ENCODE measurements at places on chromosomes 3 and 15.

GRCh38 chr15:32831485-32831884, 113.7 kb downstream of the GREM1 start:
- no peak for DNase-seq

GRCh38 chr15:85004550-85004949, 22.9 kb downstream of the PDE8A start:
- no peak for DNase-seq

DNA sequence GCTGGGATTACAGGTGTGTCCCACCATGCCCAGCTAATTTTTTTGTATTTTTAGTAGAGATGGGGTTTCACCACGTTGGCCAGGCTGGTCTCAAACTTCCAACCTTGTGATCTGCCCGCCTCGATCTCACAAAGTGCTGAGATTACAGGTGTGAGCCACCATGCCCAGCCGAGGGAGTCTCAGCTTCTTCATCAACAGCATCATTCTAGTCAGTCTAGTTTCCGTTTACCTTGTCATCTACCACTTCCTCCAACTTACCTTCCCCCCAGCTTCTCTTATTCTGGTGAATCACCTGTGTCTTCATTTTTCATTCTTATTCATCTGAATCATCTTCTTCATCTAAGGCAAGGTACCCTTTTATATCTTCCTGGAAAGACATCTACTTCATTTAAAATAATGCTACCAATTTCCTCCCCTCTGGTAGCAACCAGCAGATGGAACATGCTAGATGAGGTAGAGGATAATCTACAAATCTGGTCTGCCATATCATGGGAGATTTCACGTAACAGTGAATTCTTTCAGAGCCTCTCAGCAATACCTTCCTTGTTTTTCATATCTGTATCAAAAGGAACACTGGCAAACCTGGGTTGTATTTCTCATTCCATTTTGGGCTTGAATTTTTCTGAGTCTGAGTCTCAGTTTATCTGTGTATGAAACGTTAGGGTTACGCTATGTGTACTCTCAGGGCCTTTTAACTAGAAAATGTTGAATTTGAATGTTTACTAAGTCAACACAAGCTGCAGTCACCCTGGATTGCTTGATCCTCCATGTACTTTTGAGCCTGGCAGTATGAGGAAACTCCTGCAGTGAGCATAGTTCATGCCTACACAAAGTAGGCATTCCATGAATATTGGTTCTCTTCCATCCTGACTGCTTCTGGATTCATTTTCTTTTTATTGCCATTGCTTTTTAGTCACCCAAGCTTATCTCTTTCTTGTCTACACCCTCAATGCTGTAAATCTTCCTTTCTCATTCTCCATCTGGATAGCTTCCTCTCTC, 16.8 kb downstream of the LPP start:
- DNase-seq = peak; percentile 58

GRCh38 chr15:87877114-87877810, 379.3 kb downstream of the NTRK3 start:
- DNase-seq = no peak

- no peak for DNase-seq
Measured at GRCh38 chr15:98276018-98276417, 315.5 kb downstream of the ARRDC4 start.

GRCh38 chr3:15303728-15304127, 28.7 kb downstream of the SH3BP5 start:
- DNase-seq = no peak

GRCh38 chr15:70586241-70586640, 177.1 kb downstream of the UACA start:
- DNase-seq = no peak

GRCh38 chr3:149581248-149581647, 76.6 kb downstream of the WWTR1 start:
- no peak for DNase-seq

- DNase-seq = no peak
Measured at GRCh38 chr3:128498901-128499530, 6.0 kb upstream of the GATA2 start.

GRCh38 chr3:140094487-140094886, 159.5 kb downstream of the CLSTN2 start:
- DNase-seq = no peak

DNA sequence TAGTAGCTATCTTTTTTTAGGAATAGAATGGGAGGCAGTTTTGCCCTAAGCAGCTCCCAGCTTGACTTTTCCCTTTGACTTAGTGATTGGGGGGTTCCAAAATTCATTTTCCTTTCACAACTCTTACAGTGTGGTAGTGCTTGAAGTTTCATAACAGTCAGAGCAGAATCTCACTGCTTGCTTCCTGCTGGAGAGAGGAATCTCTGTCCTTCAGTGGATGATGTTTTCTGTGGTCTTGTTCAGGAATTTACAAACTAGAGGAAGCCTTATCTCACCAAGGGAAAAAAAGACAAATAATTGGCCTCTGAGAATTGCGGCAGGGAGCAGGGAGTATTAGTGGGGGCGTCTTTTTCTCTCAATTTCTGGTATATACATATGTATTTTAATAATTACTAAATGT, 326.6 kb upstream of the C2CD4B start:
- no peak for DNase-seq

DNA sequence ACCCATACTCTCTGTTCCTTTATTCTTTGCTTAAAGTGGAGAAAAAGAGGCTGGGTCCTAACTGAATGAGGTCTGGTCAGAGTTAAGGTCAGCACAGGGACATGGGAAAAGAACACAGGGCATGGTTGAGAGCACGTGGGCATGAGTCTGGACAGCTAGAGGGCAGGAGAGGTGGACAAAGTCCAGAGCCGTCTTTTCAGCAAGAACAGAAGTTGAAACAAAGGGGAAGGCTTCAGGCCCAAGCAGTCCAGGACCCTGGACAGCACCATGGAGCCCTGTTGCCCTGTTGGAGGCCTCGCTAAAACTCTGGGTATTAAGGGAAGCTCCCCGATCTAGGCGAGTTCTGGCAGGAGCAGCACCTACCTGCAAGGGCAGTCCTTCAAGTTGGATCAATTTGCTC, 50.7 kb downstream of the XYLB start:
- DNase-seq = no peak

GRCh38 chr15:52617026-52617425, 48.2 kb upstream of the ARPP19 start:
- DNase-seq = no peak

- no peak for DNase-seq
Measured at GRCh38 chr3:37984051-37984450, 6.5 kb upstream of the VILL start.

DNA sequence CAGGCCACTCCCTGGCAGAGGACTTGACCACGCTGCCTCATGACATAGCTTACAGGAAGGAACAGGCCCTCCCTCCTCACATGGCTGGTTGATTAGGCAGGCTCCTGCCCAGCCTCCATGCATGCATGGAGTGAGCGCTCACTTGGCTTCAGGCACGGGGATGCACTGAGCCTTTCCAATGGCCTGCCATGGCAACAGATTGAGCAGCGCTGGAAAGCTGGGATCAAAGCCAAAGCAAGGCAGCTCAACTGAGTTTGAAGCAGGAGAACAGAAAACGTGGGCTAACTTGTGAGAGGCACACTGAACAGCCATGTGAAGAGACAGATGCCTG, 5.9 kb upstream of the GRAMD2A start:
- no peak for DNase-seq

- no peak for DNase-seq
Measured at GRCh38 chr15:42143866-42144625, 12.4 kb downstream of the PLA2G4F start.

DNA sequence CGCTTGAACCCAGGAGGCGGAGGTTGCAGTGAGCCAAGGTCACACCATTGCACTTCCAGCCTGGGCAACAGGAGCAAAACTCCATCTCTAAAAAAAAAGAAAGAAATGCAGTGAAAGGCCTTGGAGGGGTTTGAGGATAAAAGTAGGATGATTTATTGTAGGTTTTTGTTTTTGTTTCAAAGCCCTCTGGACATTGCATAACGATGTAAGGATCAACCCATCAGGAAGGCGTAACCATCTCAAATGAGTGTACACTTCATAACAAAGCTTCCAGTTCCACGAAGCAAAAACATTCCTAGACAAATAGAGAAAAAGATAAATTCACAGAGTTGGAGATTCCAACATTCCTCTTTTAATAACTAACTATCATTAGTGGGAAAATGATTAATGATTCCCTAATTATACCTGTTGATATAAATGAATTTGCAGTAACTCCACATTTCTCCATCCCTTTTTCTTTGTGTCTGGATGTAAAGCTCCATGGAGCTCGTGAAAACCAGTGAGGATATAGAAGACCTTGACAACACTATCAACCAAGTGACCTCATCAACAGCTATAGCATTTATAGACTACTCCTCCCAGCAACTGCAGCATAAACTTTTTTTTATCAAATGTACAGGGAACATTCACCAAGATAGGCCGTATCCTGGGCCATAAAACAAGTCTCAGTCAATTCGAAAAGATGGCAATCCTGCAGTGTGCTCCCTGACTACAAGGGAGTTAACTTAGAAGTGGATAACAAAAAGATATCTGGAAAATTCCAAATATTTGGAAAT, 48.7 kb upstream of the PPP4R2 start:
- DNase-seq = no peak

DNA sequence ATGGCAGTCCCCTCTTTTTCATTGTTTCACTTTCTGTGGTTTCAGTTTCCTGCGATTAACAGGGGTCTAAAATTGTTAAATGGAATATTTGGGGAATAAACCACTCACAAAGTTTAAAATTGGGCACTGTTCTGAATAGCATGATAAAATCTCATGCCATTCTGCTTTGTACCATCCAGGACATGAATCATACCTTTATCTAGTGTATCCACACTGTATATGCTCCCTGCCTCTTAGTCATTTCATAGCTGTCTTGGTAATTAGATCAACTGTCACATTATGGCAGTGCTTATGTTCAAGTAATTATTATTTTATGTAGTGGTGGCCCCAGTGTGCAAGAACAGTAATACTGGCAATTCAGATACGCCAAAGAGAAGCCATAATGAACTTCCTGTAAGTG, 734.5 kb downstream of the ZPLD1 start:
- no peak for DNase-seq

DNA sequence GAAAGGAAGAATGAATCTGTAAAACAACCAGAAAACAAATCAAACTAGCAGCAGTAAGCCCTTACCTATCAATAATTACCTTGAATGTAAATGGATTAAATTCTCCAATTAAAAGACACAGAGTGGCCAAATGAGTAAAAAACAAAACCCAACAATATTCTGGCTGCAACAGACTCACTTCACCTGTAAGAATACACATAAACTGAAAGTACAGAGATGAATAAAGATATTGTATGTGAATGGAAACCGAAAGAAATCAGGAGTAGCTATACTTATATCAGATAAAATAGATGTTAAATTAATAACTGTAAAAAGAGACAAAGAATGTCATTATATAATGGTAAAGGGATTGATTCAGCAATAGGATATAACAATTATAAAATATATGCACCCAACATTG, 514.5 kb upstream of the DPPA4 start:
- no peak for DNase-seq

GRCh38 chr3:78348664-78349063, 1308.8 kb downstream of the ROBO2 start:
- DNase-seq = no peak

GRCh38 chr3:195268576-195269309, 2.2 kb downstream of the XXYLT1 start:
- no peak for DNase-seq

GRCh38 chr15:64503197-64503596, 42.8 kb downstream of the ZNF609 start:
- peak; percentile 21 for DNase-seq

DNA sequence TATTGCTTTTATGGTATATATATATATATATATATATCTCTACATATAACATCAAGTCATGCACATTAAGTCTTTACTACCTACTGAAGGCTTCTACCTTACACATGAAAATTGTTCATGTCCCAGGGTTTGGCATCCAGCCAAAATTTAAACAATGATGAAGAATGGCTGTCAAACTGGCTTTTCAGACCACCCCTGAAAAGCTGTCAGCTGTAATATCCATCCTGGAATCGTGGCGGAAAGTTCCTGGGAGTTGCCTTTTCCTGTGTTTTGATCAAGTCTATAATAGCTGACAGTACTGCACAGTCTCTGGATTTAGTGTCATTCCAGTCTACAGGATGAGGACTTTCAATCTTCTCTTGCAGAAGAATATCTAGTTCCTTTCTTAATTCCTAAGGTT, 48.3 kb downstream of the DHX36 start:
- DNase-seq = no peak

- DNase-seq = no peak
Measured at GRCh38 chr15:101156509-101157159, 95.2 kb downstream of the CHSY1 start.

GRCh38 chr3:145889730-145890129, 271.3 kb downstream of the PLOD2 start:
- no peak for DNase-seq

DNA sequence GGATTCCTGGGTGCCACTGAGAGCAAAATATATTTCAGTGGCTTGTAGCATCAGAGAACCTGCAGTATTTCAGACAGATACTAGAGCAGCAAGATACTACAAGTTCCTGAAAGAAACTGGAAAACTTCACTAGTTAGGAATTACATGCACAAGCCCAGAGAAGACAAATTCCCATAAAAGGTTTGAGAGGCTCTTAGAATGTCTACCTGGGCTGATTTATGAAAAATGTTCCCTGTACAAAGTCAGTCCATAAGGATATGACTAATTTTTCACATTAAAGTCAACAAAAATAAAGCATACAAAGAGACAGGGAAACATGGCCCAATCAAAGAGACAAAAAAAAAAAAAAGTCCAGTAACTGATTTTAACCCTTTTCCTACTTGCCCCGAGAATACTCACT, 302.6 kb downstream of the POLQ start:
- no peak for DNase-seq

GRCh38 chr15:39869858-39870515, 50.1 kb downstream of the GPR176 start:
- no peak for DNase-seq

DNA sequence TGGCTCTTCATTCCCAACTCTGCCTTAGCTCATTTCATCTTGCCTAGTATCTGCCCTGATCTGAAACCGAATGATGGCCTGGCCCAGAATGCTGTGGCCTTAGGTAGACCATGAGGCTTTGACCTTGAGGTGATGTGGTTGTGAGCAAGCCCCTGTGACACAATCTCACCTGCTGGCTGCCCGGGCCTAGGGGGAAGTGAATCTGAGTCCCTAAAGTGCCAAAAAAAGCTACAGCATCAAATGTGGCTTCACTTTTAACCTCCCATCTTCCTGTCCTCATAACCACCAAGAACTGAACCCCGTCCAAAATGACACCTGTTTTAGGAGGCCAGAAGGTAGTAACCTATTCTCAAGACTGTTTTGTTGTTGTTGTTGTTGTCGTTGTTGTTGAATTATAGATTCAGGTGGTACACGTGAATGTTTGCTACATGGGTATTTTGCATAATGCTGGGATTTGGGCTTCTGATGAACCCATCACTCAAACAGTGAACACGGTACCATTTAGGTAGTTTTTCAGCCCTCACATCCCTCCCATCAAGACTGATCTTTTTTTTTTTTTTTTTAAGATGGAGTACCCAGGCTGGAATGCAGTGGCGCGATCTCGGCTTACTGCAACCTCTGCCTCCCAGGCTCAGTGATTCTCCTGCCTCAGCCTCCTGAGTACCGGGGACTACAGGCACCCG, 54.6 kb downstream of the MCCC1 start:
- no peak for DNase-seq

Data from CD4-positive, alpha-beta T cell treated with Interleukin-10 for 1 hour (primary cell).